Retina (tissue), 1 donor: ENCODE measurements at places on chromosomes 2 and 18.
A peak's percentile ranks its signal among the peaks of the same experiment; 100 is the strongest.

DNA sequence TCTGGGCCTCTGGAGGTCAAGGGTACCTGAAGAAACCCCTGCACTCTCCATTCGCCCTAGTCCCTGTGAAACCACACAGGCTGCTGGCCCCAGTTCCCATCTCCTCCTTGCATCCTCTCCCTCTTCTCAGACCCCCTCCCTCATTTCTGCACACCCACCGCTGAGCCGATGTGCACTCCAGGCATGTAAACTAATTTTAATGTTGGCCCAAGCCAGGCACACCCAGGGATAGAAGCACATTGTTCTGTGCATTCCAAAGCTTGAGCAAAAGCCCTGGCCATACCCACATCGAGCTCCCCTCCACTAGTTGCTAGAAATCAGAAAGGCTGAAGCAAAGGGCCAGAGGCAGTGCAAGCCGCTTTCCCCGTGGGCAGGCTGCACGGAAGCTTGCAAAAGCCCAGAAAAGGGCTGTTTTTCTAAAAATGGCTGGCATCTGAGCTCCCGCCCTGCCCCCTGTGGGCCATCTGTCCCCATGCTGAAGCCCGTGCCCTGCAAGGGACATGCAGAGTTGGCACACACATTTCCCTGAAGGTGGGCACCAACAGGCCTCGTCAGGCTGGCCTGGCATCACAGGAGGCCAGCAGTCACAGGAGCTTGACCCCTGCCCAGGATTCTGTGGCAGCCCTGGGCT is 181.6 kb downstream of the SMAD7 start:
- DNase-seq, result no peak

DNA sequence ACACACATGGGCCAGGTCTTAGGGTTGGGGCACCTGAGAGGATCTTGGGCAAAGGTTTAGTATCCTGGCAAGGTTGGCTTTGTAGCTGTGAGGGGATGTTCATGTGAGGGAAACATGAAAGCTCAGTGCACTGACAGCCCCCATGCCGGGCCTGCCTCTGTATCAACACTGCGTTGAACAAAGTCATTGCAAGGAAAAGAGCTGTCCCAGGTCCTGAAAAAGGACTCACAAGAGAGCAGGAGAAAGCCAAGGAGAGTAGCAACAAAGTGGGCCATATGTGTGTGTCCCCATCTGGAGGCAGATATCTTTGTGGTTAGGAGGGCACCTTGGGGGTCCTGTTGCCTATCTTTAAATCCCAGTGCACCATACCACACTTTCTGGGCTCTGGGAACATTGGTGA is 237.8 kb upstream of the THSD7B start:
- DNase-seq, result peak; percentile 33

DNA sequence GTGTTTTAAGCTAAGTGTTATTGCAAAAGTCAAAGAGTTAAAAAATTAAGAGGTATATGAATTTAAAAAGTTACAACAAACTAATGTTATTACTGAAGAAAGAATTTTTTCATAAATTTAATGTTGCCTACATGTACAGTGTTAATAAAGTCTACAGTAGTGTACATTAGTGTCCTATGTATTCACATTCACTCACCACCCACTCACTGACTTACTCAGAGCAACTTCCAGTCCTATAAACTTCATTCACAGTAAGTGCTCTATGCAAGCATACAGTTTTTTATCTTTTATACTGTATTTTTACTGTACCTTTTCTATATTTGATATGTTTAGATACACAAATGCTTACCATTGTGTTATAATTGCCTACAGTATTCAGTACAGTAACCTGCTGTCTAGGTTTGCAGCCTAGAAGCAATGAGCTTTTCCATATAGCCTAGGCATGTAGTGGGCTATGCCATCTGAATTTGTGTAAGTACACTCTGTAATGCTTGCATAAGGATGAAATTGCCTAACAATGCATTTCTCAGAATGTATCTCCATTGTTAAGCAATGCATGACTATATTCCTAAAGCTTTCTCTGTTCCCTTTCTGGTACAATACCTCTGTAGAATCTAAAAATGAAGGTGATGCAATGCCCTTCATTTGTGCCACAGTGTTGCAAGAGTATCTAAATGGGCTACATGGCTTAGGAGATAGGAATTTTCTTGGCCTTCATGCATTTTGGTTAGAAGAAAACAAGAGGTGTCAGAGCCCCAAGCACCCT is 370.8 kb upstream of the NT5C1B start:
- DNase-seq, result no peak

GRCh38 chr18:79912994-79913831 is 38.2 kb downstream of the SLC66A2 start:
- no peak for DNase-seq

GRCh38 chr2:29033172-29033571 is 41.2 kb downstream of the PCARE start:
- DNase-seq, result no peak

DNA sequence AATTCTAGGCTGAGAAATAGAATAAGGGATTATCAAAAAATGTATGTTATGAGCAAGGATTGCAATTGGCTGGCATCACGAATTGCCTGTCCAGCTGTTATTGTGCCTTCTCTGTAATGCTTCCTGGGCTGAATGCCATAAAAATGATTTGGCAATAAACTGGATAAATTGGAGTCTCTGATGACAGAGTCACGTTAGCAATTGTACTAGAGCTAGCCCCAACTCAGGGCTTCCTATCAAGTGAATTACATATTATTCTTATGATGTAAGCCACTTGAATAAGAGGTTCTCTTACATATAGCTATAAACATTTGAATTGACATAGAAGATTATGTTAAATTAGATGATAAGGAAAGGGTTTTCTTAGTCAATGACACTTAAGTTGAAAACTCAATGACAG is 607.5 kb upstream of the REG3G start:
- no peak for DNase-seq

DNA sequence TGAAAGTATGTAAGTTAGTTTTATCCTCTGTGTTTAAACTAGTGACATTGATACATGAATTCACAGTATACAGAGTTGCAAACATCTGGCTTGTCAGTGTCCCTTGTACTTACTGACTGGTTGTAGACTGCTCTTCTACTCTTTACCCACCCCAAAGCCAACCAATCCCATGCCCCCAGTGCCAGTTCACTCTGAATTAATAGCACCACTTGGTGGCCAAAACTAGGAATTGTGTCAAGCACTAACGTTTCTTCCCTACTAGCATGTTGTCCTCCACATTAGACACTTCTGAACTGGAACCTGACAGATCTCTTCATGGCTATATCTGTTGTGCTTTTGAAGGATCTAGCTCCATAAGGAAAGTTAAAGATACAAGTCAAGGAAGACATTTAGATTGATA is 27.2 kb upstream of the OTX1 start:
- no peak for DNase-seq

GRCh38 chr2:203781151-203781550 is 74.7 kb downstream of the CD28 start:
- no peak for DNase-seq

GRCh38 chr2:42842466-42842865 is 50.1 kb upstream of the HAAO start:
- no peak for DNase-seq

DNA sequence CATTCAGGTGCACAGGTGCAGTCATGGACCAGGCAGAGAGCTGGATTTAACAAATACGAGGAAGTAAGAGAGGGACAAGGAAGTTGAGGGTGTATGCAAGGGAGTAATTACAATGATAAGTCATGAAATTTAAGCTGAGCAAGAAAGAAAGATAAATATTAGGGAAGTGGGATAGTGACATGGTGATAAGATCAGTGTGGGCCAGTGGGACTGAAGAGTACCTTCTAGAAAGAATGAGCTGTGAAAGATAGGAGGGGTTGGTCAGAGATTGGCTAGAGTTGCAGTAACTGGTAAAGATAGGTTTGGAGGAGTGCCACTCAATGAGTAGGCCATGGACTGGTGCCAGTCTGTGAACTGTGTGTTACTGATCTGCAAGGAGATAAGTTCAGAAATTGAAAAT is 200.8 kb upstream of the SIX3 start:
- DNase-seq, result no peak

DNA sequence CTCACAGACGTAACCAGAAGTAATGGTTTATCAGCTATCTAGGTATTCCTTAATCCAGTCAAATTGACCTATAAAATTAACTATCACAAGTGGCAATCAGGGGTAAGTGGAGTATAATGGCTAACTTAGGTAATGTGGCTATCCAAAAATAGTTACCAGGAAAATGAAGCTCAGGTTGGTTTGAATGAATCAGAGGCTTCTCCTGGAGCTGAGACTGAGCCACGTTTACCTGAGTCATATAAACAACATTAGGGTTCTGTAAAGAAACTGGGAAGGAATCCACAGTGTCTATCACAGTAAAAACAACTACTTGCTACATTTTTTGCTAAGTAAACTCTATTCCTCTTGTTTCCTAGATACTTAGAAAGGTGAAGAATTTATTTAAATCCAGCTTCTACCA is 236.0 kb upstream of the SPHKAP start:
- no peak for DNase-seq

DNA sequence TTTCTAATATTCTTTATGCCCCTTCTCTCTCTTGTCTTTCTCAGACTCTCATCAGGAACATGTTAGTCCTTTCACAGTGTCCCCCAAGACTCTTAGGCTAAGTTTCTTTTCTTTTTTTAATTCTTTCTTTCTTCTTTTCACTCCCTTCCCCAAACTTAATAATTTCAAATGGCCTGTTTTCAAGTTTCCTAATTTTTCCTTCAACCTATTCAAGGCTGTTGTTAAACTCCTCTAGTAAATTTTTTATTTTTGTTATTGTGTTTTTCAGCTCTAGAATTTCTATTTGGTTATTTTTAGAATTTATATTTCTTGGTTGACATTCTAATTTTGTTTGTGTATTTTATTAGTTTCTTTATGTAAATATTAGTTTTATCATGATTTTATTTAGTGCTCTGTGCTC is 236.6 kb upstream of the GYPC start:
- DNase-seq, result no peak

- no peak for DNase-seq
Observed at GRCh38 chr2:10892796-10893350, 18.9 kb upstream of the KCNF1 start.

GRCh38 chr2:46493241-46493970 is 14.0 kb downstream of the TMEM247 start:
- DNase-seq, result no peak

- no peak for DNase-seq
Observed at GRCh38 chr2:206562375-206562774, 79.9 kb upstream of the FAM237A start.

- DNase-seq, result no peak
Observed at GRCh38 chr18:3458378-3458777, 8.4 kb downstream of the TGIF1 start.

GRCh38 chr2:137857881-137858280 is 106.4 kb upstream of the HNMT start:
- no peak for DNase-seq
